ENCODE measurements at places on chromosomes 5 and 9.

DNA sequence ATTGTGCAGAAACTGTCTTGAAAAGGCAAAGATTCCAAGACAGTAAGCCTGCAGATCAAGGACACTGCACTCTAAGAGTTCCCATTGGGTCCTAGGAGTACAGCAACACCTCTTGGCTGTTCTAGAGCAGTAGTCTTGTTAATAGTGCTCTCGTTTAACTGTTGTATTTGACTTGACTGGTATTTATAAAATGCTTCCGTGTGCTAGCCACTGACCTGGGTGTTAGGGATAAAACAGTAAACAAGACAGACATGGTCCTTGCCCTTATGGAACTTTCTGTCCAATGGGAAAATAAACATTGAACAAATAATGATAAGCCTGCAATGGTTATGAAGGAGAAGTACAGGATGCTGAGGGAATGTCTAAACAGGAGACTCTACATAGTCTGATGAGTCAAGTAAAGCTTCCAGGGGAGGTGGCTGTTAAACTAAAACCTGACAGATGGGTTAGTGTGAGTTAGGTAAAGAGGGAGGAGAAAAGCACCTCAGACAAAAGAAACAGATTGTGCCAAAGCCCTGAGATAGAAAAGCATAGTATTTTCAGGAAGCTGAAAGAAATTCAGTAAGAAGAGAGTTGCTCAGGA, 33.3 kb downstream of the TDRD7 start:
- DNase-seq: no peak

GRCh38 chr5:124453221-124454051, 293.0 kb downstream of the ZNF608 start:
- DNase-seq: no peak

- no peak for DNase-seq
These were observed 171.8 kb upstream of the S1PR3 start for GRCh38 chr9:88819476-88819875.

DNA sequence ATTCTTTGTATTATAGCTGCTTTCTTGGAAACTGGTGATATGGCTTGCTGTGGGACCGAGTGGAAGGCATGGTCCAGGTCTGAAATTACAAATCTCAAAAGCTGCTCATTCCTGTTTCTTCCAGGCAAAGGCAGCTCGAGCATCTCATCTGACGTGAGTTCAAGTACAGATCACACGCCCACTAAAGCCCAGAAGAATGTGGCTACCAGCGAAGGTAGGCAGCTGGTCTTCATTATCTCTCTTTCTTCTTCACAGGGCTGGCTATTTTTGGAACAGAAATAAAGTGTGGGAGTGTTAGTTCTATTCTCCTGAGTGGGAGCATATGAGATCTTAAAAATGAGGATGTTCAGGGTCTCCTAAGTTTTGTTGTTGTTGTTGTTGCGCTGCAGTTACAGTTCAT, 115.9 kb downstream of the FBXL7 start:
- no peak for DNase-seq

DNA sequence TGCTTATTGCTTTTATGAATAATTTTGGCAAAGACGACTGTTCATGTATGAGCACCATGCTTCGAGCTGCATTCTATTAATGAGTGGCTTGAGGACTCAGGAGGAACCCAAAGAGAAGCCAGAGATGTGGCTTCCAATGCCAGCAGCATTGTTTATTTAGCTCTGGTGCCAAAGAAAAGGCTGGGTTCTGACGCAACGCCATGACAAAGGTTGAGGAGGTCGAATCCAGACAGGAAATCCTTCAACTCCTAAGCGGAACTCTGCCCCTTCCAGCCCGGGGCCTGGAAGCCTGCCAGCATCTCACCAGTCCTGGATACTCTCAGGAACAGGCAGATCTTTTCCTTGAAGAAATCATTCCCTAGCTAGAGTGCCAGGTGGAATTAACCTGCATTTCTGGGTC, 104.4 kb downstream of the ARHGAP26 start:
- DNase-seq: no peak

- no peak for DNase-seq
These were observed 651.4 kb downstream of the CETN3 start for GRCh38 chr5:89758146-89758545.

Data from stimulated activated CD8-positive, alpha-beta memory T cell treated with anti-CD3 and anti-CD28 coated beads, Interleukin-15, amount 100 ng/mL, for 4 hours (primary cell).